ENCODE measurements at places on chromosomes 13 and 19. TPM values are rescaled to one million over a fixed set of nuclear protein-coding genes. Genes with fewer than 3 reads are reported as not detected.

WDR83 gene
- 10.8 TPM for total RNA-seq

ZFP28 gene
- total RNA-seq, result not detected

TNNI3 gene
- 2.5 TPM for total RNA-seq

MAMSTR gene
- 1.7 TPM for total RNA-seq

BCL2L12 gene
- 66.5 TPM for total RNA-seq

IZUMO2 gene
- not detected for total RNA-seq

IGFL1 gene
- not detected for total RNA-seq

ATP12A gene
- 0.40 TPM for total RNA-seq

ZNF154 gene
- not detected for total RNA-seq

Data from Calu3 (cell line).